ENCODE measurements at places on chromosomes 2 and 18.
A peak's percentile ranks its signal among the peaks of the same experiment; 100 is the strongest.

- DNase-seq: no peak
Measured at GRCh38 chr18:79961527-79962291, 2.7 kb upstream of the HSBP1L1 start.

DNA sequence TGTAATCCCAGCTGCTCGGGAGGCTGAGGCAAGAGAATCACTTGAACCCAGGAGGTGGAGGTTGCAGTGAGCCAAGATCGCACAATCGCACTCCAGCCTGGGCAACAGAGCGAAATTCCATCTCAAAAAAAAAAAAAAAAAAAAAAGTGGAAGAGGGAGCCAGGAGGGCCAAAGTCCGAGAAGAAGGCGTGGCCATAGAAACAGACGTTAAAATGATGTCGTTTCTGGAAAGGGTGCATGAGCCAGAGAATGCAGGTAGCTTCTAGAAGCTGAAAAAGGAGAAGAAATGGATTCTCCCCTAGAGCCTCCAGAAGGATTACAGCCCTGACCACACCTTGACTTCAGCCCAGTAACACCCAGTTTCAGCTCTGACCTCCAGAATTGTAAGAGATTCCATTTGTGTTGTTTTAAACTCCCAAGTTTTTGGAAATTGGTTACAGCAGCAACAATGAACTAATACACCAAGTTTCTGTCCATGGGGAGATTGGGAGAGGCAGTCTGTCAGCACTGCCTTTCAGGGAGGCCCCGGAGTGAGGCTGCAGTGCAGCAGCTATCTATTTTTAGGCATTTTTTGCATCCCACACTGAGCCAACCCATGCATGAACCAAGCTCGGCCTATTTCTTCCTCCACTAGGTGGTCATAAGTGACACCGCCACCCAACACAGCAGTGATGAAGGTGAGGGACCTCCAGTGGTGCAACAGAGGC lies 14.2 kb upstream of the TRAF3IP1 start:
- no peak for DNase-seq

GRCh38 chr2:42054714-42055430 lies 7.1 kb downstream of the PKDCC start:
- DNase-seq: no peak

DNA sequence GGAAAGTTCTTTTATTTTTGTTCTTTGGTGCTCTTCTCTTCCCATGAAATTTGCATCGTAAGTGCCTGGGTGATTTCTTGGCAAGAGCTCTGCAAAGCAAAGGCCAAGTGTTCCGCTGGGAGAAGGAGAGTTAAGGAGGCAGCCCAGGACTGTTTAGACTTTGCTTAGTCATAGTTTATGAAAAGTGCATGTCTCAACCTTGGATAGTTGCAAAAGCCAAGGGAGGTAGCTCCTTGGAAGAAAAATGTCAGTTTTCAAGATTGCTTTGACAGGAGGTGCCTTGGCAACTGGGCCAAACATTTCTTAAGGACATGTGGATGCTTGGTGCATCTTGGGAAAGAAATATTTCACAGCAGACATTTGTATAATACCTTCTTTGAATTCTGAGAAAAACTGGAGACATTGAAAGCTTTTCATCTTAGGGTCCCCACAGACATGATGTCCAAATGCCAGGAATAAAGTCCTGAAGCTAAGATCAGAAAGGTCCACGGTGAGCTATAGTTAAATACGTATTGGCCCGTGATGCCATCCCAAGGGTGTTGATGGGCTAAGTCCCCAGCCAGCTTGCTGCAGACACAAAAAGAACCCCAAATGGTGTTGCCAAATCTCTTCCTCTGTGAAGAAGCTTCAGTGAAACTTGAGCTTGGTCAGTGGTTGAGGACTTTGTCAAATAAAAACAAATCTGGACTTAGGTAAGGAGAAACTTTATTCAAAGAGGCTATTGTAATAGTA lies 96.3 kb upstream of the THUMPD2 start:
- DNase-seq: no peak

GRCh38 chr18:8212896-8213780 lies 396.1 kb upstream of the RAB12 start:
- DNase-seq: no peak

GRCh38 chr2:73260338-73260984 lies 23.8 kb downstream of the FBXO41 start:
- DNase-seq: no peak

- DNase-seq: no peak
Measured at GRCh38 chr2:30584116-30584515, 137.1 kb downstream of the LCLAT1 start.

DNA sequence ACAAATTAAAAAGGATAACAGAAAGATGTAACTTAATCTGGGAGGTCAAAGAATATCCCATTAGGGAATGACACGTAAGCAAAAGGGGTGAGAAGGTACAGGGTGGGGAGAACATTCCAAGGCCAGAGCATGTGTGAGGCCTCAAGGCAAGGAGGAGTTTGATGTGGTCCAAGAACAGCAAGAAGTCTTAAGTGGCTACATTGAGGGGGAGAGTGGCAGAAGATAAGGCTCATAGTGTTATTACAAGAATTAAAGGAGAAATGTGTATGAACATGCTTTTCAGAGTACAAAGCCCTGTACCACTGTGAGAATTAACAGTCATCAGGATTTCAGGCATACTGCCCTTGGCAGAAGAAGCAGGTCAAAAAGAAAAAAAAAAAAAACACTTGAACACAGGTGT lies 174.4 kb upstream of the ERBB4 start:
- DNase-seq: no peak

GRCh38 chr2:183347969-183348368 lies 223.7 kb downstream of the NUP35 start:
- DNase-seq: no peak

- no peak for DNase-seq
Measured at GRCh38 chr2:46118656-46119371, 178.4 kb upstream of the EPAS1 start.

- no peak for DNase-seq
Measured at GRCh38 chr18:79766308-79766707, 31.4 kb upstream of the KCNG2 start.

DNA sequence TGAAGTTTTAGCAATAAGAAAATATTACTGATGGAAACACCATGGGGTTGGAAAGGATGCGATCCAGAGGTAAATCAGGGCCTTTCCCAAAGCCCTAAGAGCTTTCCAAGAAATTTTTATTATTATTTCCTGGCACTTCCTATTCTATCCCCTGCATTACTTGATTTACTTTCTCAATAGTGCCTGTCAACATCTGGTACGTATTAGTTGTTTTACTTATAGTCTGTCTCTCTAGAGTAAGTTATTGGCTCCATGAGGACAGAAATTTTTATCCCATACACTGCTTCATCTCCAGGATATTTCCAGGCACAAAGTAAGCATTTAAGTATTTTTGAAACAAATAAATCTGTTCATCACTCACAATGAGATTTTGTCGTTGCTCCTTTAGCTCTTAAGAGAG lies 18.1 kb downstream of the PPP4R1 start:
- DNase-seq: no peak

DNA sequence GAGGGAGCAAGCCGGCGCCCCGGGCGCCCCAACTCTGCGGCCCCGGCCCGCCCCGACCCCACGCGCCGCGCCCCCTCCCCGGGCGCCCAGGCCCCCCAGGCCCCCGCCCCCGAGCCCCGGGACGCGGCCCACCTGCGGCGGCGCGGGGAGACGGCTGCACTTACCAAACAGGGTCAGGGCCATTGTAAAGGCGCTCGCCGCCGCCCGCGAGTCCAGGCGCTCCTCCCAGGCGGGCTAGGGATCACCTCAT lies 526 bp downstream of the CHN1 start:
- no peak for DNase-seq

GRCh38 chr18:76274468-76275289 lies 220.4 kb downstream of the ZNF516 start:
- no peak for DNase-seq

DNA sequence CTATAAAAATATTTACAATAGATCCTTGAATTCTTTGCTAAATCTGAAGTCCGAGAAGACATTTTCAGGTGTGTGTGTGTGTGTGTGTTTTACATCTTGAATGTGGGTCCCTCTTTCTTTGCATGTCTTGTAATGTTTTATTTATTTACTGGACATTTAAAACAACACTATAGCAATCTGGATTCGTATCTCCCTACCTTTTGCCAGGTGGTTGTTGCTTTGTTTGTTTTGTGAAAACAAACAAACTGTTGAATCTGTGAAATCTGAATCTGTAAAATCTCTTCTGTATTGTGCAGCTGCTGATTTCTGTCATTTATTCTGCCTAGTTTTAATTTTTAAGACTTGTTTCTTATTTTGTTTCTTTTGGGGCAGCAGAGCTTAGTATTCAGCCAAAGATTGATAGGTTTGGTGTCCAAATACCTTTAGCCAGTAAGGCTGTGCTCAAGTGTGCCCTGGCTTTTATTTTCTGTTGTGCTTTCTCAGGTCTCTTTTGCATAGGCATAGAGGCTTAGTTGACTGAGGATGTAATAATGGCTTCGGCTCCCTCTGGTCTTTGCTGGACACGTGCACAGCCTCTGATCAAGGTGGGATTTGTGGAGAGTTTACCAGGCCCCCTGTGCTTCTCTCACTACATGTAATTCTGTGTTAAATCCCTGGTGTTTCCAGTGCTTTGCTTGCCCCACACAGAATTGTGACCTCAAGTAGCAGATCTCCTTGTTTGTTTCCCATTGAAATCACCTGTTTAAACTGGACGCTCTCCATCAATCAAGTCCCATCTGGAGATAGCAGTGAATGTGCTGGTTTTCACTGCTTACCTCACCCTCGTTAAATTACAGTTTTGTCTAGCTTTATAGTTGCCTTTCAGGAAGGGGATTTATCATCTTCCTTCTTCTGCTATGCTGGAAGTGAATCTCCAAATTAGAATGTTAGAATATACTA lies 71.1 kb downstream of the BIRC6 start:
- no peak for DNase-seq

- DNase-seq: no peak
Measured at GRCh38 chr2:182057002-182057401, 71.3 kb downstream of the PPP1R1C start.

DNA sequence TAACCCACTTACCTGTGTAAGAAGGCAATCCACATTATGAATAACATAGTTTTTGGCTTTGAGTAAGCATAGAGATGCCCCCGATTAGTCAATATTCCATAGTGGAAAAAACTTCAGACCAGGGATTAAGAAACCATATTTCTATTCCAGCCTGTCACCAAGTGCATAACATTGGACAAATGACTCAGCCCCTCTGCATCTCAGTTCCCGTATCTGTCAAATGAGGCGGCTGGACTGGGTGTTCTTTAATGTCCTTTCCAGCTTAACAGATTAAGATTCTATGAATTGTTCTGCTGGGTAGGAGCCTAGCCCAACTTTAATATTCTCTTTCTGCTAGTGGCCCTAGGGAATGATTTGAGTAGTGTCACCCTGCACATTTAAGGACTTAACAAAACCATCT lies 11.8 kb upstream of the FTCDNL1 start:
- DNase-seq: no peak

DNA sequence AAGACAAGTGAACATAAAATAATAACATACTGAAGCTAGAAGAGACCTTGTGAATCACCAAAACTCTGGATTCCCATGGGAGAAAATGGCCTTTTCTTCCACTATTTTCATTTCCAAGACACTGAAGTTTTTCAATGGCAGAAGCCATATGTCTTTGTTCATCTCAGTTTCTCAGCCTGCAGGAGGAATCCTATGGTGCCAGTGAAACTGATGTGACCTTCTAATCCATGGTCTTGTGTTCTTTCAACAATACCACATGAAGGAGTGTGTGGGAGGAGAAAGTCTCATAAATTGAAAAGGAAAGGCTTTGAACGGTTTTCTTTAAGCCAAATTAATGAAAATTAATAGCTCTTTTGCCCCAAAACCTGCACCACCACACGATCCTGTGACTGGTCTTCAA lies 257.3 kb downstream of the EPHA4 start:
- no peak for DNase-seq

- DNase-seq: no peak
Measured at GRCh38 chr18:8290435-8290834, 318.8 kb upstream of the RAB12 start.

GRCh38 chr2:106339132-106339531 lies 129.1 kb downstream of the RGPD3 start:
- DNase-seq: no peak

- DNase-seq: no peak
Measured at GRCh38 chr2:64594226-64594989, 59.3 kb downstream of the SERTAD2 start.

GRCh38 chr2:26757873-26758789 lies 6.0 kb upstream of the SLC35F6 start:
- peak; percentile 38 for DNase-seq

GRCh38 chr2:120257522-120257921 lies 4.9 kb downstream of the RALB start:
- DNase-seq: no peak

Data from tibial nerve (tissue), 4 donors.